Kidney (tissue), 22 donors: ENCODE measurements at places on chromosomes 5 and 9. TPM values are rescaled to one million over a fixed set of nuclear protein-coding genes. Genes with fewer than 3 reads are reported as not detected.

Gene ADGRV1
- 7.0 TPM for total RNA-seq

Gene SLC9A3
- total RNA-seq, result 10.5 TPM

GRCh38 chr9:14747111-14747510, 24.6 kb upstream of the CER1 start:
- DNase-seq, result no peak

DNA sequence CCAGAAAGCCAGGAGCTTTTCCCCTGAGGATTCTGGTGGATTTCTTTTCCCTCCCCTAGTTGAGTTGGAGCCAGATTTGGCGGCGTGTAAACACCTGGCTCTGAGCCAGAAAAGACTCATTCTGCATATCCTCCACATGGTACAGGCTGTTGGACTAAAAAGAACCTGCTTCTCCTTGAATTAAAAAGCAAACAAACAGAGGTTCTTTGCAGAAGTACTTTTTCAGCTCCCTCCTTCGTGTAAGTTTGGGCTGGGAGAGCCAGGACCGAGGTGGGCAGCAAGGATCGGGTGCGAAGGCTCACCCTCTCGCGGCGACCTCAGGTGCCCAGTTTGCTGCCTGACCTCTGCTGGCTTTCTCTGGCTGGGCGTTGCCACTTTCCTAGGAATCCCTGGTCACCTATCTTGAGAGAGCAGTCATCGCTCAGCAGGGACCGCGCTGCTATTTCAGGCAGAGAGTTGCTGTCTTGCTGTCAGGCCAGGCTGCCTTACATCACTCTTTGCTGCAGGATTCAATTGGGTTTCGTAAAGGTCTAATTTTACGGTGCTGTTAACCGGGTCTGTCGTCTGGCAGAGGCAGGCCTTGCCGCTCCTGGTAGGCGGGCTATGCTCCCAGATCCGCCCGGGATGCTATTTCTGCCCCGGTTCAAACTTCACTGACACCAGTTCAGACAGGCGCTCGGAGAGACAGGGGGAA, 3.2 kb downstream of the PAPPA start:
- DNase-seq, result peak; percentile 81

GRCh38 chr5:64295101-64295500, 129.5 kb downstream of the RNF180 start:
- no peak for DNase-seq

- no peak for DNase-seq
These were observed 73.8 kb upstream of the IFNE start for GRCh38 chr9:21555911-21556310.

GRCh38 chr9:114697951-114698351, 16.0 kb upstream of the TEX48 start:
- no peak for DNase-seq

GRCh38 chr9:117184173-117184572, 230.7 kb downstream of the ASTN2 start:
- DNase-seq, result no peak

DNA sequence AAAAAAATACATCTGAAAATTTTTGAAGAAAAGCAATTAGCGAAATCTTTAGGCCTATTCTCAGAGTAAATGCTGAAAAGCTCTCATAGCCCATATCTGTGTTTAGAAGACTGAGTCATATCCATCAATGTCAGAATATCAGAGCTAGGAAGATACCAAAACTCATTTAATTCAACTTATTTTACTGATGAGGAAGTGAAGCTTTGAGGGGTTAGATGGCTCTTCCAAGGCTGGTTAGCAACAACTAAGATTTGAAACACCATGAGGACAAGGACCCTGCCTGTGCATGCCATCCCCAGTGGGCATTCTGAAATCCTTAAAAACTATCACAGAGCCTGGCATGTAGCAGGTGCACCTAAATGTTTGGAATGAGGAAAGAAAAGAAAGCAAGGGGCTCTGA, 2.5 kb downstream of the FREM1 start:
- no peak for DNase-seq

DNA sequence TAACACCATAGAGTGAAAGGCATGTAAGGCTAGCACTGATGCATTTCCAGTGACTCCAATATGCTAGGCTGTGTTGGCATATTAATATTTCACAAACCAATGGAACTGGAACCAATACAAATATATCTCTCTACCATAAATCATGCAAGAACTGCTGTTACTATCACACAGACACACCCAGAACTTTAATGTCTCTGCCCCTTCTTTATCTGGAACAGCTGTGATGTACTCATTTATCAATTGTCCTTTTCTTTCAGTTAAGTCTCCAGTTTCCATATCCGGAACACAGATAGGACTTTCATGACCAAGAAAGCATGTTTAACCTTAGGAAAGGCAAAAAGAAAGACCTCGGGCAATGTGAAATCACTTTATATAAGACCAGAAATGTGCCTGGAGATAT, 70.3 kb downstream of the SPTLC1 start:
- no peak for DNase-seq

Gene SLC1A1
- 19.0 TPM for total RNA-seq

Gene PCDHGB3
- 4.4 TPM for total RNA-seq

DNA sequence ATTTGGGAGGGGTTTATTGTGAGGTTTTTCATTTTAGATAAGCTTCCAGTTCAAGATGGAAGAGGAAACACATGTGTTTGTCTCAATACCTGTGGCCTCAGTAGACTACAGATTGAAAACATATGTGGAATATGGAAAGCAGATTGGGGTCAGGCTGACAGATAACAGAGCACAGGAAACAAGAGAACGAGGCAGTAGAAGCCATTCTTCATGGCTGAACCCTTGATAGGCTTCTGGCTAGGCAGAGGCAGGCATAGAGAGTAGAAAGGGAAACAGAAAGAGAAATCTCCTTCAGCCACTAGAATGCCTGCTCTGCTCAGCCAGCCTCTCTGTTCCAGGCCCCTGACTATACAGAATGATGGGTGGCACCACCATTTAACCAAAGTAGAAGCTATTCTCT, 152.5 kb downstream of the MUSK start:
- DNase-seq, result no peak

GRCh38 chr9:14283276-14283675, 30.7 kb downstream of the NFIB start:
- no peak for DNase-seq

GRCh38 chr9:1612886-1613285, 402.3 kb upstream of the SMARCA2 start:
- DNase-seq, result no peak

Gene PTGS1
- total RNA-seq, result 9.4 TPM

Gene ITK
- 14.0 TPM for total RNA-seq

DNA sequence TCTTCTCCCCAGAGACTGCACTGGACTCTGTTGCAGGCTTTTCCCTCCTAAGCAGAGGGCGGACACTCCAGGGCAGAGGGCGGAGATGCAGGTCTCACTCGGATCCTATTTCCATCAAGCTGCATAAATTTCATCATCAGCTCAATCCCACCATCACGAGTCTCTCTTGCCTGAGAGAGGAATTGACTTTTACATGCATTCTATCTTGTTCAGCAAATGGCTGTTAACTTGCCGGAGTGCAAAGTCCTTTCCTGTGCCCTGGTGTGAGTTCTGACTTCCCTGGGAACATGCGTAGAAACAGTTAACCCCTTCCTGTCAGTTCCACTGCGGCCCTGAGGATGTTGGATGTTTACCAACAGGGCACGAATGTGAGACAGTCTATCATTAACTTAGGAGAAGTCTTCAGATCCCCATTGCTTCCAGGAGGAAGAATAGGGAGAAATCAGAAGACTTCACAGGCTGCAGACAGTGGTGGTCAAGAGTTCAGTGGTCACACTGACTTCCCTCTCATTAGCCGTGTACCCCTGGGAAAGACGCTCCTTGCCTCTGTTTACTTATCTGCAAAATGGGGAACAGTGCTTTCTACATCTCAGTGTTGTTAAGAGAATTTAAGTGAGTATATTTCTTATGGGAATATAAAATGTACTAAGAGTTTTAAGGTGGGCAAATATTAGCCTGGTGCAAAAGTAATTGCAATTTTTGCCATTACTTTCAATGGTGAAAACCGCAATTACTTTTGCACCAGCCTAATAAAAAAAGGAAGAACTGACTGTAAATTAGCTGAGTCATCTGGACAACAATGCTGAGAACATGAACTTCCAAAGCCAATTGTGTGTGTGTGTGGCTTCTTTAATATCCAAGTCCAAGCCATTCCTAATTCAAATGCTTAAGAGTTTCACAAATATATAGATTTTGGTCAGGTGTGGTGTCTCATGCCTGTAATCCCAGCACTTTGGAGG, 248.0 kb downstream of the DRD1 start:
- DNase-seq, result peak; percentile 64

GRCh38 chr9:93207326-93207814, 23.4 kb downstream of the WNK2 start:
- DNase-seq, result peak; percentile 80

Gene FOXD4L6
- not detected for total RNA-seq

Gene SPATA31E1
- total RNA-seq, result not detected

- no peak for DNase-seq
These were observed 24.6 kb downstream of the MACIR start for GRCh38 chr5:103283120-103283519.

Gene CD14
- 68.8 TPM for total RNA-seq

DNA sequence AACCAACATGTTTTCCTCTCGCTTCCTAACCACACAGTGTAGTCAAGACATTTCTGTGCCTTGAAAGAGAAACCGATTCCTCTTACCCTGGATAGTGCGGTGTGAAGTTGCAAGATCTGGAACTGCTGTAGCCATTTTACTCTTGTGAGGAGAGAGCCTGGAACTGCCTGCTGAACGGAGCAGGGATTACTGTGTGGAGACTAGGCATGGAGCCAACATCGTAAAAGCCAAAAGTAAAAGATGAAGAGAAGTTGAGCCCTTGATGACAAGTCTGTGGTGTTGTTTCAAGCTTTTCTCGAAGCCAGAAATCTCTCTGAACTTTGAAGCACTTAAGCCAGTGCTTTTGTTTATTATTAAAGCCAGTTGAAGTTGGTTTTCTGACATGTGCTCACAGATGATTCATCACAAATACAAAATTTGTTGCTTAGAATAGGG, 110.1 kb upstream of the GRIN3A start:
- DNase-seq, result no peak

DNA sequence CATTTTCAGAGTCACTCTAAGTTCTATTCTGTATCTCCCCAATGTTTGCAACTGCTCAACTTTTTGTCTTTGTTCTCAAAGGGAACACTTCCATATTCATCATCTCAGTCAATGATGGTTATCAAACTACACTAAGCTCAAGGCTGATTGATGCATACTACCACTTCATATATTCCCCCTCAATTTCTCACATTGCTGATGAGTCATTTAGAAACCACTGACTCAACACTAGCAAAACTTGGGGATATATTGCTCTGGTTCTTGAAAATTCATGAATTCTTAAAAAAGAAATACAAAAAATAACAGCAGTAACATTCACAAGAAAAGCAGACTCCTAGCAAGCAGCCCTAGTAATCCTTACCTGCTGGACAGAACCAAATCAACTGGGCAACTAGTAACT, 52.2 kb downstream of the ABHD17B start:
- DNase-seq, result no peak

Gene FGF18
- 1.8 TPM for total RNA-seq

Gene ARHGEF39
- 0.72 TPM for total RNA-seq

DNA sequence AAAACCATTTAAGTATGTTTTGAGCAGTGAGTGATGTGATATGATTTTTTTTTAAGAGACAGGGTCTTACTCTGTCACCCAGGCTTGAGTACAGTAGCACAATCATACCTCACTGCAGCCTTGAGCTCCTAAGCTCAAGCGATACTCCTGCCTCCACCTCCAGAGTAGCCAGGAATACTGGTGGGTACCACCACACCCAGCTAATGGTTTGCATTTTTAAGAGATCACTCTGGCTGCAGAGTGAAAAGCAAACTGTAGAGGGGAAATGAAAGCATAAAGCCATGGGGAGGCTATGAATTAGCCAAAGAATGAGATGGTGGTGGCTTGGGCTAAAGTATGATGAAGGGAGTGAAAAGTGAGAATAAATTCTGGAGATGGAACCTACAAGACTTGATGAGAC, 199.1 kb downstream of the HINT1 start:
- no peak for DNase-seq

- DNase-seq, result no peak
These were observed 250.1 kb upstream of the MAP3K1 start for GRCh38 chr5:56565283-56565615.

DNA sequence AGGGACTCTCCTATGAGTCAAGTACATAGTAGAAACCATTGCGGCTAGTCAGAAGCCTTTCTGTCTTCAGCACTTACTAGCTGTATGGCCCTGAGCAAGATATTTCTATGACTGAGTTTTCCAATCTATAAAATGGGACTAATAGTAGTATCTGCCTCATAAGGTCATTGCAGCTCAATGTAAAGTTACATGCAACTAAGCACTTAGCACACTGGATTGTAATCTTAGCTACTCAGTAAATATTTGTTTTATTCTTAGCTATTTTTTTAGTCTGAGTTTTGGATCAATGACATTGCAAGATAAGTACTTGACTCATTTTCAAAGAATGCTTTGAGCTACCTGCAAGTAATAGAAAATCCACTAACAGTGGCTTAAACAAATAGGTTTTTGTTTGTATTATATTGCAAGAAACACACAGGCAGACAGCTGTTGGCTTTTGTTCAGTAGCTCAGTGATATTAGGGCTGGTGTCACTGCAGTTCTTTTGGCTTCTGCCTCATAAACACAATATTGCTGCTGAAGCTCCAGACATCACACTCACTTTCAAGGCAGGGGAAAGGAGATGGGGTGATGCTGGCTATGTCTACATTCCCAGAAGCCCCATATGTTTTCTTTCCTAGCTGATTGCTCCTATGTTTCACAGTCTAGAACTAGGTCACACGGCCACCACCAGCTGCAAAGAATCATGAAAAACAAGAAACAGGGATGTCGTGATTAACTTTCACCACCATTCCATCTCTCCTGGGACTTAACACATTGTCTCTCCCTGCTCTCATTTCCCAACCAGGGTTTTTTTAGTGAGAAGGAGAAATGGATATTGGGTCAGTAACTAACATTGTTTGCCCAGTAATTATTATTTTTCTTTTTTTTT, 26.9 kb upstream of the FAT2 start:
- no peak for DNase-seq

- DNase-seq, result no peak
These were observed 11.9 kb downstream of the TNFAIP8 start for GRCh38 chr5:119367502-119368237.

GRCh38 chr9:27601396-27601795, 28.1 kb upstream of the C9orf72 start:
- DNase-seq, result no peak

DNA sequence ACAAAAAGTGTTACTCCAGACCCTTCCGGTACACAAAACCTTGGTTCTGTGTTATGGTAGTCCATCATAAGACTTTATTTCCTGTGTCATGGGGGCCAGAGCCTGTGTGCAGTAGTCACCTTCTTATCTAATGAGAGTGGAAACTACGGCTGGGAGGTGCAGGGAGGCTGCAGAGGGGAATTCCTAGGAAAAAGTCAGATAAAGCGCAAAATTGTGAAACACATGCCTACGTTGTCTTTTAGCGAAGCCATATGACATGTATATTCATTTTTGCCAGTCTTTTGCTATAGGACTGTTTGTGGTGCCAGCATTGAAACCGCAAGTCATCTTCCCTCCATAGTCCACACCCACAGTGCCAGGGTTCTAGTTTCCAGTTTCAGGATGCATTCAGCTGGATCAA, 80.7 kb downstream of the PPARGC1B start:
- no peak for DNase-seq

Gene CER1
- total RNA-seq, result not detected
